Skeletal muscle tissue (tissue), 5 donors: ENCODE measurements at places on chromosomes 5 and 9. TPM values are rescaled to one million over a fixed set of nuclear protein-coding genes. Genes with fewer than 3 reads are reported as not detected.

Gene ARHGEF37
- total RNA-seq = 2.1 TPM

Gene C9orf153
- total RNA-seq = 1.6 TPM

Gene CCDC152
- total RNA-seq = 1.6 TPM

Gene PCA3
- total RNA-seq = not detected

Gene AGXT2
- not detected for total RNA-seq

Gene PCDHGB1
- 1.6 TPM for total RNA-seq

Gene PPIP5K2
- 38.6 TPM for total RNA-seq

Gene FAM221B
- not detected for total RNA-seq

Gene SMIM33
- total RNA-seq = not detected

Gene NEUROG1
- not detected for total RNA-seq

Gene CAAP1
- total RNA-seq = 12.5 TPM

Gene MEF2C
- 464 TPM for total RNA-seq

Gene GPR150
- total RNA-seq = under 0.01 TPM

Gene PRELID2
- 59.5 TPM for total RNA-seq
